NCI-H146 (cell line): ENCODE measurements at places on chromosomes 12 and 14.

- DNase-seq = peak; percentile 72
These were observed 124.6 kb downstream of the KCNK10 start for GRCh38 chr14:88198446-88198845.

DNA sequence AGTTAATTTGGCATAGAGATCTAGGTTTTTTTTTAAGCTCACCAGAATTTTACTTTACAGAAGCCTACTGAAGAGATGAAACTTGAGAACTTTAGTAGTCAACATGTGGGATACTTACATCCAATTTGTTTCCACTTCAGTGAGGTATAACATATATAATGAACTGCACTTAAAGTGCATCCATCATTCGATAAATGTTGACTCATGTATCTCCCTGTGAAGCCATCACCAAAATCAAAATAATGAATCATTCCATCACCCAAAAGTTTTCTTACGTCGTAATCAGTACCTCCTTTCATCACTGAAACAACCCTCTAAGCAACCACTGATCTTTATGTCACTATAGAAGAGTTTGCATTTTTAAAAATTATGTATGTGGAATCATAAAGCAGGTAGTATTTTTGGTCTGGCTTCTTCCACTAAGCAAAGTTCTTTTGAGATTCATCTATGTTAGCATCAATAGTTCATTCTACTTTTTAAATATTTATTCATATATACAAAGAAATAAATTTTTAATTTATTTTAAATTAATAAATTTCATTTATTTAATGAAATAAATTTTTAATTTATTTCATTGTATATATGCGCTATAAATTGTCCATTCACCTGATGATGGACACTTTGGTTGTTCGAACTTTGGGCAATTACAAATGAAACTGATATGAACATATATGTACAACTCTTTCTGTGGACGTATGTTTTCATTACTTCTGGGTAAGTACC is 2.0 kb upstream of the CPNE8 start:
- DNase-seq = no peak

DNA sequence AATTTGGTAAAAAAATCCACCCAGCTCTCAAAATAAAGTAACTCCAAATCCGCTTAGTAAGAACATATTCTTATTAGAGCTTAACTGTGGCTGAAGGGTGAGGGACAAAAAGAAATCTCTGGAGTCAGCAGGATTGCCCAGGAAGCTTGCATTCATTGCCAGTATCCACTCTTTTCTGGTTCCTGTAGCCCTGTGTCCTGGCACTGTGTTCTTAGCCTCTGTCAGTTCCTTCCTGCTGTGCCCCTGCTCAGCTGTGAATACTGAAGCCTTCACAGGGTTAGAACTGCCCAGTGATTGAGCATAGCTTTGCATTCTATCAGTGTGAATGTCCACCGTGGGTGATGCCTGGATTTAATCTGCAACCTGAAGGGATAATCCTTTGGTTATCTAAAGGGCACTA is 266.9 kb upstream of the PELI2 start:
- no peak for DNase-seq

- DNase-seq = no peak
These were observed 95.9 kb downstream of the SETD3 start for GRCh38 chr14:99384450-99385417.

GRCh38 chr12:2408262-2408661 is 355.5 kb downstream of the CACNA1C start:
- no peak for DNase-seq

GRCh38 chr12:26298785-26299621 is 103.6 kb downstream of the SSPN start:
- no peak for DNase-seq

DNA sequence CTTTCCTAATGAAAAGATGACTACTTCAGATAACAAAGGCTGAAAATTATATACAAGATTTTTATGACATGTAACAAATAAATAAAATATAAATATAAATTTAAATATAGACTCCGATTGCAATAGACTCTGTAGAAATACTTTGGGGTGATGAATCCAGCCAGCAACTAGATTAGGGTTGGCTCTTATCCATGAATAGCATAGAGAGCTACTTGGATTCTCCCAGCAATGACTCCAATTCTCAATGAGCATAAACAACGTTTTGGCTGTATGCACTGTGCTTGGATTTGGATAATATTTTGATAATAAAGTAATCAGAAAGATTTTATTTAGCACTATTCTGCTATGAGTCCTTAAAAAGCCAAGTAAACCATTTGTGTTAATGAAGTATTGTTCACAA is 58.0 kb upstream of the LRFN5 start:
- no peak for DNase-seq

DNA sequence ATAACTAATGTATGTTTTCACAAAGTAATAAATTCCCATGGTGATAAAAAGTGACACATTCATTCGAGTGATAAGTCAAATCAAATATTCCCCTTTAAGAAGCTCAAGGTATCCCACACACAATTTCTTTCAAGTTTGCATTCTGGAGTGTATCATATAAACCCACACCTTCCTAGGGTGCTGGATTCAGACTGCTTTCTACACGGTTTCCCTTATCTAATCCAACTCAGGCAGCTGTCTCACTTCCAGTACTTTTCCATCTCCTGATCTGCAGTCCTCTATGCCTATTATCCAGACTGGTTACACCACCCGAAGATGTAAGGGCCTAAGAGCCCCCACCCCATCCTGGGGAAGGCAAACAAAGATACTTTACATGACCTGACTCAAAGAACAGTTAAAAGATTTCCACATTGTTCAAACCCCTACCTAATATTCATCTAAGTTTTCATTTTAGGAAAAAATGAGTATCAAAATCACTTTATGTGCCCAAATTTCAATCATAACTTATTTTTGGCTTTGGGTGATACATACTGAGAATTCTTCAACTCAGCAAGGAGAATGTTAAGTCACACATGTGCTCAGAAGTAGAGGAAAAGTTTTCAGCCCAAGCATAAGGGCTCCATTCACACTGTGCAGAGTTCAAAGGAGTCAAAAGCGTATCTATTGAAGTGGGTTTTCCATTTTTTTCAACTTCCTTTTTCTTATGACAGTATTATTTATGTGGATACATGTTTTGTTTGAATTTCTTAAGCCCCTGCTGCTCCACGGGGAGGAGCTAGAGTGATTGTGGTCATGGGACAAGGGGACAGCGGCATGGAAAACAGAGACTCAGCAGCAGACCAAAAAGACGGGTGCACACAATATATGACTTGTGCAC is 41.8 kb downstream of the CORO1C start:
- peak; percentile 73 for DNase-seq

GRCh38 chr12:30100741-30101140 is 317.0 kb upstream of the TMTC1 start:
- DNase-seq = no peak

DNA sequence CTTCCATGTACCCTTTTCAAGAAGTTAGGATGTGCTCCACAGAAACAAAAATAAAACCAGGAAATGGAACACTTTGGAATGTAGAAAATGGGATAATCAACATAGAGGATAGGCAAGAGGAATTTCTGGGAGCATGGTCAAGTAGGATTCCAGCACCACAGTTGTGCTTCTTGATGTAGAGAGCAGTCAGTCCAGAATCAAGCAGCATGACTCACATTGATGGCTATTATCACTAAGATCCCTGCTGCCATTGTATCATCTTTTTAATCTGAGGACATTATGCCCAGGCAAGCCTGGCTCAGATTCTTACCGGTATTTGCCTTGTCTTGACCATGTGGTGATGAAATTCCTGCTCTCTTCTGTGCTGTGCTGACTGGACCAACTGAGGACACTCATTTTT is 5.7 kb downstream of the ETFRF1 start:
- DNase-seq = no peak

DNA sequence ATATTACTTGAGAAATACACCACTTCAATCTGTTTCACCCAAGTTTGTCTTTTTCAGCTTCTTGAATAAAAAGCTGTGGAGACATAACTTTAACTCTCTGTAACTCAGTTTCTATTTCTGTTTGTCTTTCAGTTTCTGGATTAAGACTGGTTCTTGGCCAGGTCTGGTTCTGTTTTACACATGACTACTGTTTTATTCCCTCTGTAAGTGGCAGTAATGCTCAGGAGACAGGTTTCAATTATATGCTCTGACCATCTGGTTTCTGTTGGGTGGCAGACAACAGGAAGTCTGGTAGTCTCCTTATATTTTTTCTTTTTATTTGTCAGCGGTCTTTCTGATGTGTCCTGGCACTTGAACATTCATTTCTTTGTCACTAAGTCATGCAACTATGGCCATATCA is 102.9 kb downstream of the RPS29 start:
- no peak for DNase-seq

DNA sequence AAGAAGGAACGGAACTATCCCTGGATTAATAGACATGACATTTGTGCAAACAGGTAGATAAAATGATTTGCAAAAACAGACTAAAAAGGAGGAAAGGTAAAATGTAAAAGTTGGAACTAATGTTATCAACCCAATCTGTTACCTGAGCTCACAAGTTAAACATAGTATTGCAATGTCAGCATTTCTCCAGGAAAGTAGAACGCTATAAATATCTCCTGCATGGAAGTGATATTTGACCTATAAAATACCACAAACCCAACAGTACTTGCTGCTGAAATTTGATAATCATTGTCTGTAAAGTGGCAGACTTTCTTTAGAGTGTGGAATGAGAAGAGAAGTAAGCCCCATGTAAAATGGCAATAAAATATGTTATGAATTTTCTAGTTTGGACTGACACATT is 1435.7 kb downstream of the LRFN5 start:
- DNase-seq = no peak

- DNase-seq = no peak
These were observed 218.6 kb upstream of the SLC38A2 start for GRCh38 chr12:46590991-46591703.

DNA sequence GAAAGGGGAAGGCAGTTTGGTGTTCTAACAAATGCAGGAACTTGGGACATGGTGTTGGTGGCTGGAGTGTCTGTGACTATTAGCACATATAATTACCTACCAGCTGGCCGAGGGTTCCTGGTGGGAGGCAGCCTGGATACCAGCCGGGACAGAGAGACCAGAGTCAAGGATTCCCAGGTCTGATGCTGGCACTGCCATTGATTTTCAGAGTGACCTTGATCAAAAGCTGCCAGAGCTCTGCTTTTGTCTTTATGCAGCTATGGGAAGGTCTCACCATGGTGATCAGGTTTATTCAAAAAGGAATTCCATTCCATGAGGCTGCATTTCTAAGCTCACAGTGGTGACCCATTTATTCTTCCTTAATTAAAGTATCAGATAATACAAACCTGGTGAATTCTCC is 101.0 kb upstream of the PWP1 start:
- peak; percentile 51 for DNase-seq

GRCh38 chr12:54716261-54716660 is 68.1 kb upstream of the DCD start:
- no peak for DNase-seq

DNA sequence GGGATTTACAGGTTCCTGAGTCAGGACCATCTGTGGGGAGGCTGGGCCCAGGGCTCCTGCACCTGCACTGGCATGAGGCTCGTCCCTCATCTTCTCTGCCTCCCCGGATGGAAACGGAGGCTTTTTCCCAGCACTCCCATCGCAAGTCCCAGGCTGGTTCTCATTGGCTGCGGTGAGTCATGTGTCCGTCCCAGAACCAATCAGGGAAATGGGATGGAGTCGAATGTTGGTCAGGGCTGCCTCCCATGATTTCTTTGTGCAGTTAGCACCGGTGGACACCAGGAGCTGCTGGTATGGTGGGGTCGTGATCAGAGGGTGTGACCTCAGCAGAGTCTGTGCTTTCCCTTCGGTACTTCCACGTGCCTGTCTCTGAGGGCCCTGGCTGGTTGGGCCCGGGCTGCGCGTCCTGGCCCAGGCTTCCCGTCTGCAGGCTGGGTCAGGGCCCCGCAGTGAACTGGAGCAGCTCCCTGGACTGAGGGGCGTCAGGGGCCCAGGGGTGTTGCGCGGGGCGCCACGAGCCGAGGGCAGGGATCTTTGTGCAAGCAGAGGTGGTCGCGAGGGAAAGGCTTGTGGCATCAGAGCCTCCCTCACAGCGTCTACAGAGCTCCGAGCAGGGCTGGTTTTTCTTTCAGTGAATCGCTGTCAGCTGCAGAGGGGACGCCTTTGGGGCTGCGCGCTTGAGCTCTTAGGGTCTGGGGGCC is 168.1 kb downstream of the ADGRD1 start:
- DNase-seq = no peak

GRCh38 chr14:23929822-23930294 is 23.7 kb upstream of the DHRS4 start:
- DNase-seq = peak; percentile 49

DNA sequence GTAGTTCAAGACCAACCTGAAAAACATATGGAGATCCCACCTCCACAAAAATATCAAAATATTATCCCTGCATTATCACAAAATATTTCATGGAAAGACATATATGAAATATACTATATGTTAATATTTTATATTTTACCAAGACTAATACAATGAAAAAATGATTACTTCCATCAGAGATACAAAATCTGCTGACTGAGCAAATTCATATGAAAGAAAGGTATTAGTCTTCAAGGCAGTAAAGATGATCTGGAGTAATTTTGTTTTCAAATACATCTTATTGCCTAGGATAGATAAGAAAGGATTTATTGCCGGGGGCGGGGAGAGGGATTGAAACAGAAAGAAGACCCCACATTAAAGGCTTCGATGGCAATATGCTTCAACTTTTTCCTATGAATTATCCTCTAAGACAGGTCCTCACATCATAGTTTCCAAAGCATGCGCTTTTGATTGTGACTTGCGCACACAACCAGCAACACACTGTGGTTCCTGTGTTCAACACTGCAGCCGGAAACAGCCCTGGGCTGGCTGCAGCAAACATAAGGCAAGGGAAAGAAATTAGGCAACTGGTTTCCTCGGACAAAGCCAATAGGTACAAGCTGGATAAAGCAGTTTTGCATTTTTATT is 83.2 kb downstream of the SPPL3 start:
- DNase-seq = no peak

DNA sequence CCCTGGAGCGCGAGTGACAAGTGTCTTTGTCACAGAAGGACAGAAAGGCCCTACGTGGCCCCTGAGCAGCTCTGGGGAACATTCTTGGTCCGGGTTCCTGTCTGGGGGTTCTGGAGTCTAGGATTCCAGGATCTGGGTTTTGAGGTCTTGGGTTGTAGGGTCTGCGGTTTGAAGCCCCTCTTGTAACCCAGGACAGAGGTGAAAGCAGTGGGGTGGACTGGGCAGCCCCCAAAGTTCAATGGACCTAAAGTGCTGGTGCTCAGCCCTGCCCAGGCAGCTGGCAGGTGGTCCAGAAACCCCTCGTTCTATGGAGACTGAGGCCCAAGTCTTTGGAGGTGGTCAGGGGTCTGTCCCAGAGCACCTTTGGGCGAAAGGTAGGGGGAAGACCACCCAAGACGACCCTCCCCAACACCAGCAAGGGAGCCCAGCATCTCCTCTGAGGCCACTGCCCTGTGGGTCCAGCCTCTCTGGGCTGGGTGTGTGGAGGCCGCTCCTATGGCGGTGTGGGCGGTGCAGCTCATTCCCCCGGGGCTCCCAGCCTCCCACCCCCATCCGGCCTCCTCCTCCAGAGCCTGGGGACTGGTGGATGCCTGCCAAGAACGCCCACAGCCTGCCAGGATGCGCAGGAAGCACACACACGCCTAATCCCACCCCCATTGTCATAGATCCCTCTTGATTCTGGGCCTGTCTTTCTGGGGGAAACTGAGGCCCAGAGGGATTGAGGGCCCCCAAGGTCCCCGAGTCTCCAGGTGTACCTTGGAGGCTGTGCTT is 30.2 kb upstream of the ANKRD9 start:
- no peak for DNase-seq
